Brain microvascular endothelial cell (primary cell): ENCODE measurements at places on chromosomes 3 and 15.

DNA sequence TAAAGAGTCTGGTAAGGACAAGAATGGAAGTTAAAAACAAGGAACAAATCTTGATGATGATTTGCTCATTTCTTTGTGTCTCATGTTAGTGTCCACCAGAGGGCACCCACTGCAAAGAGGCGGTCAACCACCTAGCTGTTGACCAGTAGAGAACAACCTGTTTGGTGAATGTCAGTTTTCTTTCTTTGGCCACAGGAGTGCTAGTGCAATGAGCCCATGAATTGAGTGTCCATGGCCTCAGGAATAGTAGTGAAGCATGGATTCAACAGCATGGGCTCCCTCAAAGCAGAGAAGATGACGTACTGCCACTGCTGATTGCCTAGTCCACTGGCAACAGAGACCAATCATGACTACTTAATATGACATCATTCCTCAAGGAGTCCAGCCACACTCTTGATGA is 10.7 kb upstream of the CNTN6 start:
- peak; percentile 61 for DNase-seq

DNA sequence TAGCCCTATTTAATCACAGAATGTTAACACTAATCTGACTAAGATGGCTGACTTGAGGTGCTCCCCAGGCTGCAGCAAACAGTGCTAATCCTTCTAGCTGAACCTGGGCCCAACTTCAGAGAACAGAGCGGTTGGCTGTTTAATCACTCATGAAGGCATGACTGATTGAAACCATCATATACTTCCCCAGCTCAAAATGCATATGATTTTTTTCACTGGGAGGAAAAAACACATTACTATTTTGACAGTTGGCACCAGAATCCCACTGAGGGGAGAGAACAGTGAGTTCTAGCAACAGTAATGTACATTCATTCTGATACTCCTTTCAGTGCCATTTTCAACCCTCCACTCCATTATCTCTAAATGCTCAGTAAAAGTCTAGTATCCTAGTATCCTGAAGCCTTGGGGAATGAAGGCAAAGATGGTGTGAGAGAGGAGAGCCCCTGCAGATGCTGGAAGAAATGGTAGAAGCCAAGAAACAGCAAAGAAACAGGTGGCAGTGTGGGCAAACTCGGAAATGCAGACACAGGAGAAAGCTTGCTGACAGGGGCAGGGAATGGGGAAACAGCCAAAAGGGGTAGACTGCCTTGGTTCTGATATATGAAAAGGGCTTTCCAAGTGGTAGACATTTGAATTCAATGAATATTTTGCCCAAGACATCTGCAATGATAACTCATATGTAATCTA is 34.4 kb upstream of the CASR start:
- DNase-seq = no peak

- DNase-seq = no peak
Measured at GRCh38 chr3:60386306-60386705, 864.9 kb downstream of the FHIT start.

GRCh38 chr3:186788482-186789370 is 5.3 kb downstream of the EIF4A2 start:
- DNase-seq = no peak

DNA sequence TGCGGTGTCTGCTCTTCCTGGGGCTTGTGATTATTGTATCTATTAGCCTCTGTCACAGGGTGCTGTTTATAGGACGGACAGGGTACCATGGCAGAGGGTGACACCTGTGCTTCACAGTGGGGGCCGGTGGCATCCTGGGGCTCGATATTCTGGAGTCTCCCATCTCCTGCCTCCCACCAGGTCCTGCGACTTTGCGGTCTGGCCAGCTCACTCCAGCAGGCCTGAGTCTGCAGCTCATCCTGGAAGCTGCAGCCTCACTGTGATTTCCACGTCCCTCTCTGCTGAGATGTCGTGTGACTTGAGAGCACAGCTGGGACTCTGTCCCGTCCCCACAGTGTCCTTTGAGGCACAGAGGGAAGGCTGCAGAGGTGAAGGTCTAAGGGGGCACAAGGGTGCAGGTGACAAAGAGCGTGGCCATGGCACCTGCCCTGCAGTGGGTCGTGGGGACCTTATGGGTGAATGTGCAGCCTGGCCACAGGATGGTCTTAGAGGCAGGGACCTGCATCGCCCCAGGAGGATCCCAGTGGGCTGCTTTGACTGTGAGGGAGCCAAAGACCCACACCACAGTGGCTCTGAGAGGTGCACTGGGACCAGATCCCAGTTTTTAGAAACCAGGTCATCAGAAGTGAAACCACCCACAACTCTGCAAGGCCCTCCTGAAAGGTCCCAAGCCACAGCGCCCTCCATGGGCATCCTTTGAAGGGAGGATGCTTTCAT is 172.8 kb downstream of the KLF13 start:
- no peak for DNase-seq

- DNase-seq = no peak
Measured at GRCh38 chr3:143686638-143687197, 161.6 kb downstream of the SLC9A9 start.

DNA sequence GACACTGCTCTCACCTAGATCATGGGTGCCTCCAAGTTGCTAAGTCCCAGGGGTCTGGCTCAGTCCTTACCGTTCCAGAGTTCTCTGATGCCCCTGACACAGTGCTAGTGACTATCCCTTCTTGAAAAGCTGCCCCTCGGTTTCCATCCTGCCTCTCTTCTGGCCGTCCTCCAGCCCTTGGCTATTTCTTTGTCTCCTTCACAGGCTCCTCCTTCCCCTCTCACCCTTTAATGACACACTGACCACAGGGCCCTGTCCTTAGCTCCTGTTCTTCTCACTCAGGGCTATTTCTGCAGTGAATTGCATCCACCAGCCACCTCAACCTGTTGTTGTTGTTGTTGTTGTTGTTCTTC is 31.1 kb downstream of the SLC28A1 start:
- DNase-seq = no peak

DNA sequence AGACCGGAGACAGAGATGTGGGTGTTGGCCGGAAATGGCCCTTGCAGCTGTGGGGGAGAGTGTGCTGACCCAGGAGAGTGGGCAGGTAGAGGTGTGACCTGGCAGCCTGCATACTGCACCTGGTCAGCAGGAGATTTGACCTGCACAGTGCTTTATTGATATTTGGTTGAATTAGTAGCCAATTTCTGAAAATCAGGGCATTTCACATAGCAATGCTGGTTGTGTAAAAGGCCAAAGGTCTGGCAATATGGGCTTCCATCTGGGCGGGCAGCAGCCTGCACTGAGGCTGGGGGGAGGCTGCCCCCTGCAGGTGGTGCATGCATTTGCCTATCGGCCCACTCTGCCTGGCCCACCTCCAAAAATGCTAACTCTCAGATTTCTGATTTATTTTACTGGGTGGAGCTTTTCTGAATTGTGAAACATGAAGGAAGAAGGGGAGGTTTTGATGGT is 9.4 kb upstream of the MGLL start:
- no peak for DNase-seq

DNA sequence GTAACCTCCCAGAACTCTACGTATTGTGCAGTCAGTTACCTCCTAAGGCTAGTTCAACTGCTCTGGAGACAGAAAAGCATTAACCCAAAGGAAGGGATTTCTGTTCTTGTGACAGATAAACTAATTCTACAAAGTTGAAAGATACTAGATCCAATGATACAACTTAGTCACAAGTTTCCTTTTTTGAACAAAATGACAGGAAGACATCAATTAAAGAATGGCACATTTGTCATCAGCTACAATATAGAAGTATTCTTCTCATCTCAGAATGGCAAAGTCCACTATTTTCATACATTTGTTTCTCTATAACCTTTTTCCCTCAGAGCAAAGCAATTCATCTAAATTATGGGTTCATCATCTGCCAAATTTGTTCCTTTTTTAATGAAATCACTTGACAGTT is 43.7 kb downstream of the ISL2 start:
- no peak for DNase-seq

GRCh38 chr3:76107935-76108570 is 322.7 kb upstream of the ZNF717 start:
- peak; percentile 67 for DNase-seq

DNA sequence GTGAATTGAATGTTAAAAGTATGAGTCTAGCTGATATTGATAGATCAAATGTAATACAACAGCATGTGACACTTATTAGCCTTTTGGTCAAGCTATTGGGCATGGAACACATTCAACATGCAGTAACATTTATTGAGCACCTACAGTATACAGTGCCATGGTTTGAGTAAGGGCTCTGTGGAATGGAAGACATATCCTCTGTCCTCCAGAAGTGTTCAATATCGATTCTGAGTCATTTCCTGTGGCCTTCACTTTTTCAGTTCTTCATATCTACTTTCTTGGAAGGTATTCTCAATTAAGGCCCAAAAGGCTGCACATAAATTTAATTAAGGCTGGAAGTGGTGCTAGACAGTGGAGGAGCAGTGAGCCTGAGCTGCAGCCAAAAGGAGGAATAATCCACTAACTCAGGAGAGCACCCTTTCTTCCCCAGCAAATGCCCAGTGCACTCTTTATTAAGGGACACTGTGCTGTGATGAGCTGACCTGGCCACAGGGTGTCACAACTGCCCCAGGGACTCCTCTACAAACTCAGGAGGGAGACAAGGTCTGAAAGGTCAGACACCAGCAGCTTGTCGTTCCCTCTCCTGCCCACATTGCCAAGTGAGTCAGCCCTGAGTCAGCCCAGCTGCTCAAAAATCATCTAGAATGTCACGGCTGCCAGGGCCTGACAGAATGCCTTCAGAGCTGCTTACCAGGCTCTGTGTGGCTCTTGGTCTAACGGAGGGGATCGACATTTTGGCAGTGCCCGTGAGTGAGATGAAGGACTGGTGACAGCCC is 544.8 kb downstream of the AGBL1 start:
- DNase-seq = peak; percentile 86

DNA sequence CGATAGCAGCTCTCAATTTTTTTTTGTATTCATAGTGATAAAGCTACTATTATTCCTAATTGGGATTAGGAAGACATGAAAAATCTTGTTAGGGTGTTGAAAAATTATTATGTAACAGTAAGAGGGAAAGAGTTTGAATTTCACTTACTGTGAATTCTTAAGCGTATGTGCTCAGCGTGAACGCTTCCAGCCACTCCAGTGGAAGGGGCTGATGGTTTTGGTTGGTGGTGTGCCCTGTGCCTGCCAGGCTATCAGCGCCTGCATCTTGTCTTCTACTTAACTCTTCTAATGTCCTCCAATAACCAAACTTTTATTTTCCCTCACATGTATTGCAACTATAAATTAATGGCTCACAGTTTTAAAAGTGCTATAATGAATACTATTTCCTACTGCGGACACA is 22.5 kb downstream of the CDIN1 start:
- no peak for DNase-seq

DNA sequence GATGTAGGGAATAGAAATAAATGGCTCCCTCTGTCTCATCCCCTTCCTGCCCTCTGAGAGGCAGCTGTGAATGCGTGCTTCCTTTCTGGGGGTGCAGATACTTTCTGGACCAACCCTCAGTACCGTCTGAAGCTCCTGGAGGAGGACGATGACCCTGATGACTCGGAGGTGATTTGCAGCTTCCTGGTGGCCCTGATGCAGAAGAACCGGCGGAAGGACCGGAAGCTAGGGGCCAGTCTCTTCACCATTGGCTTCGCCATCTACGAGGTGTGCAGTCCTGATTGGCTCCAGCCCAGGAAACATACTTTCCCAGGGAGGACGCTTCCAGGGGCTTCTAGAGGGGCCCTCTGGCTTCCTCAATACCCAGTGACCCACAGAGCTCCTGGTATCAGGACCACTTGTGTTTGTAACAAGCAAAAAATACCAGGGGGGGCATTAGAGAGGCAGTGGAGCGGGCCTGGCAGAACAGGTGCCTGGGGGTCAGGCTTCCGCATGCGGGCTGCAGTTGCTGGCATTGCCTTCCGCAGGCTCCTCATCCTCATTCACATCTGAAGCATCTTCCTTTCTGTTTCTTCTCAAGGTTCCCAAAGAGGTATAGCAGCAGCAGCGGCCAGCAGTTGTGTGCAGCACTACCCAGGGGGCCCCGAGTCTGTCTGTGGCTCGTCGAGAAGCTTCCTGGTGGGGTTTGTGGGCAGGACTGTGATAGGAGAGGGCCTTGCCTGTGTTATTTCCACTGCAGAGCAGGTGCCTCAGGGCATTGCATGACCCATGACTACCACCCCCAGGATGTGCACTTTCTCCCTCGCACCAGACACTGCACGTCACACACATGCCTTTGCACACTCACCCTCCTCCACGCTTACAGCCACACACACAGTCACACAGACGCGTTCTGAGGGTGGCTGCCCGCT is 42.5 kb downstream of the CAPN3 start:
- no peak for DNase-seq

- peak; percentile 69 for DNase-seq
Measured at GRCh38 chr3:34260271-34261000, 462.0 kb downstream of the PDCD6IP start.

DNA sequence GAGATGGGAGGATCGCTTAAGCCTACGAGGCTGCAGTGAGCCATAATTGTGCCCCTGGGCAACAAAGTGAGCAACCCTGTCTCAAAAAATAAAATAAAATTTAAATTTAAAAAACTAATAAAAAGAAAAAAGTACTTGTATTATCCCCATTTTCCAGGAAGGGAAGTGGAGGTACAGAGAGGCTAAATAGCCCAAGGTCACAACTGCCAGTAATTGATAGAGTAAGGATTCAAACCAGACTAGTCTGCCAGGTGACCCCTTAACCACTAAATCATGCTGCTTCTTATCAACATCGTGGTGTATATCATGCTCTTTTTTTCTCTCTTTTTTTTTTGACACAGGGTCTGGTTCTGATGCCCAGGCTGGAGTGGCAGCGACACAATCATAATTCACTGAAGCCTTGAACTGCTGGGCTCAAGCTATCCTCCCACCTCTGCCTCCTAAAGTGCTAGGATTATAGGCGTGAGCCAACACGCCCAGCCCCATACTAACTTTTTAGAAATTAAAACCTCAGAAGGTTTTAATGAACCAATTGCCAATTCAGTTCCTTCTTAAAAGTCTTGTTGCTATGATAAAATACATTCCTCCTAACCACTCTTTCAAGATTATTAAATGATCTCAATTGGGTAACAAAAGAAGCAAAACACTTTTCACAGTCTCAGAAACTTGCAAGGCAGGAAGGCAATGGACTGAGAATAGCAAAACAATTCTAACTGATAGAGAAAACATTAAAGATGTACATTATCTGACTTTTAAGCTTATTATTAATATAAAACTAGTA is 30.5 kb downstream of the HERC1 start:
- DNase-seq = no peak

GRCh38 chr15:68593828-68594532 is 15.2 kb downstream of the CORO2B start:
- DNase-seq = no peak

GRCh38 chr3:71447197-71447596 is 136.3 kb downstream of the FOXP1 start:
- DNase-seq = no peak
